ENCODE measurements at places on chromosomes 12 and 14.

- no peak for DNase-seq
Observed at GRCh38 chr12:121531356-121531750, 49.5 kb downstream of the KDM2B start.

DNA sequence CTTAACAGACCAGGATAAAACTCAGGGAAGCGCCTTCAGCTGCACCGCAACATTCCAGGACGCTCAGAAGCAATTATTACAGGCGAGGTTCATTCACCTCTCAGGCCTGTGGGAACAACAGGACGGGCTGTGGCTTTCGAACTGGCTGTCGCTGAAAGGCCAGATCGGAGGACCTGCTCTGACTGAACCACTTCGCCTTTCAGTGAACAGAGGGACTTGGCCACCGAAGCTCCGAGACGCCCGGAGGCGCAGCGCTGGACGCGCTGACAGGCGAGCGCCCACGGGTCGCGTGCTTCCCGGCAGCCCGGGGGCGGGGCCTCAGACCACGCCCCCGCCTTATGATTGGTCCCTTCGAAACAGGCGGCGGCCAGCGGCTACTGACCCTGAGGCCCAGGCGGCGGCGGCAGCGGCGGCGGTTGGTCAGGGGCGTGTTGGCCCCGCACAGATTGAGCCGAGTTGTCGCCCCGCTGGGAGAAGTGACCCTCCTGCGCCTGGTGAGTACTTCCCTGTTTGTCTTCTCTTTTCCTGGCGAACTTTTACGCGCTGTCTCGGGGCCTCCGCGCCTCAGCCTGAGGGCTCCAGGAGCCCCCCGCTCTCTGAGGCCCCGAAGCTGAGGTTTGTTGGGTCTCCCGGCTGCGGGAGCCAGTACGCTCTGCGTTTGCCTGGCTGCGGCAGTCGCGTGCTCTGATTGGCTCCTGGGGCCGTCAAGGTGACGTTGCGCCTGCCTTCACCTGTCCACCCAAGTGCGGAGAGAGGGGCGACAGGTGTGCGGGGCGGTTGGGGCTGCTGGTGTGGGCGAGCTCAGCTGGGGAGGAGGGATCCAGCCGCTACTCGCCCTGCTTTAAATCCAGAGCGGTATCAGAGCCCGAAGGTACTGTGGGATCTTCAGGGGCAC is at the start of gene GAS2L3:
GAS2L3 (plus strand) TSS at position 393 of the 895 bp plus-strand sequence. CDS start 21,221 bp downstream, outside the sequence.
- DNase-seq, result peak; percentile 91

GRCh38 chr14:100782516-100783320 is 43.2 kb upstream of the MEG3 start:
- DNase-seq, result no peak

- DNase-seq, result no peak
Observed at GRCh38 chr12:53196486-53196885, 10.6 kb downstream of the ITGB7 start.

DNA sequence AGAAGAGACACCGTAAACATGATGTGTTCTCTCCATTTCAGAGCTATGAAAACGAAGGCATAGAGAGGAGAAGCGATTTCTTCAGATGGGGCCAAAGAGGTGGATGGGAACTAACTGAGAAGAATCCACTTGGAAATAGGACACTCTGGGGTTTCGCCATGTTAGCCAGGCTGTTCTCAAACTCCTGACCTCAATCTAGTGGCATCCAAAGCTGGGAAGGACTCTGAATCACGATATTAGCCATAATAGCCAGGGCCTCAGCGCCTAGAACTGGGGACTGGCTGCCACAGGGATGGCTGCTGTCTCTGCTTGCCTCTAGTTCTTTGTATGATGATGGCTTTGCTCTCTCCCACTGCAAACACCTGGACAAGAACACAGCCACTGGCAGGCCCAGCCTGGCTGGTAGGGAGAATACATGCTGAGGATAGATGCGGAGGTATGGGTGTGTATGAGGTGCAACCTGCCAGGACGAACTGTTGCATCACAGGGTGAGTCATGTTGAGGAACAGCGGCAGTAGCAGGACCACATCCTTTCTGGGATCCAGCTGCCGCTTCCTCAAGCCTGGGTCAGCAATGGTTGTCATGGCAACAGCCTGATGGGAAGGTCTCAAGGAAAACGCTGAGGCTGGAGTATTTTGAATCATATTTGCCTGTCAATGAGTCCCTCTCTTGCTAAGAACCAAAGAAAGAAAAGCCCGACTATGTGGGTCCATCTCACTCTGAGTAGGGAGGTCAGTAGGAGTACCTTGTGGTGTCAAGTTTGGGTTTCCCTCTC is 31.1 kb downstream of the CCDC177 start:
- peak; percentile 35 for DNase-seq

DNA sequence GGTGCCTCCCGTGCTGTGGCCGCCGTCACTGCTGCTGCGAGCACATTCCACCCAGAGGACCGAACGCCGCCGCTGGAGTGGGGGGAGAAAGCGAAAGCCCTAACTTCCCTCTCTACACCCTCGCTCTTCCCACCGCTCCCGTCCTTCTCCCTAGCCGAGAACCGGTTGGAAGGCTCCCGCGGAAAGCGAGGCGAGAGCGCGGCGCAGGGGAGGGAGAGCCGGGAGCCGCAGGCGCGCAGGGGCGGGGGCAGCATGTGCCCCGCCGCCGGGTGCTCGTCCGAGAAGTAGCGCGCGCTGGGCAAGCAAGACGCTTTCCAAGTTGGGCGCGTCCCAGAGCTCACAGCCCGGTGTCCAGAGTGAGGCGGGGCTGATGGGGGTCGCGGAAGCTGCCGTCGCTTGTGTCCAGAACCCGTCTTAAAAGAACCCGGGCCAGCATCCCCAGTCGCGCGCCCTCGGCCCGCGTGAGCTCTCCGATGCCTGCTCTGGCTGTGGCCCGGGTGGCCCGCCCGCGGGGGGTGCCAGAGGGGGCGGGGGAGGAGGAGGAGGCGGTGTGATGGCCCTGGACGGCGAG is at the start of gene TRHDE:
TRHDE (plus strand) TSS at position 280 of the 571 bp plus-strand sequence; CDS start at position 554, 274 bp downstream.
- peak; percentile 7 for DNase-seq

DNA sequence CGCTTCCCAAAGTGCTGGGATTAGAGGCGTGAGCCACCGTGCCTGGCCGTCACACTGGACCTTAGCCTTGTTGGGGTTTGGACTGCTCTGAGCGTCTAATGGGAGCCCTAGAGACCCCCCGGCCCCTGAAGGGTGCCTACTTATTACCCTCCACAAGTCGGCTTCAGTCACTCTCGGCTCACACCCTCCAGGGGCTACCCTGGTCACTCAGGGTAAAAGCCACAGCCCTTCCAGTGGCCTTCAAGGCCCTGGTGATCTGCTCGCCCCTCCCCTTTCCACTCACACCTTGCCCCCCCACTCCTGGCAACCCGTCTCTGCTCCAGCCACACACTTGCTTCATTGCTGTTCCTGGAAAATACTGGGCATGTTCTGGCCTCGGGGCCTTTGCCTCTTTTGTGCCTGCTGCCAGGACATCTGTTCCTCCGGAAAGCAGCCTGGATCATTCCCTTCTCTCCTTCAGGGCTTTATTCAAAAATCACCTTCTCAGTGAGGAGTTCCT is 3.6 kb upstream of the MORN3 start:
- peak; percentile 51 for DNase-seq

GRCh38 chr14:87391066-87391465 is 601.9 kb downstream of the GALC start:
- DNase-seq, result no peak

DNA sequence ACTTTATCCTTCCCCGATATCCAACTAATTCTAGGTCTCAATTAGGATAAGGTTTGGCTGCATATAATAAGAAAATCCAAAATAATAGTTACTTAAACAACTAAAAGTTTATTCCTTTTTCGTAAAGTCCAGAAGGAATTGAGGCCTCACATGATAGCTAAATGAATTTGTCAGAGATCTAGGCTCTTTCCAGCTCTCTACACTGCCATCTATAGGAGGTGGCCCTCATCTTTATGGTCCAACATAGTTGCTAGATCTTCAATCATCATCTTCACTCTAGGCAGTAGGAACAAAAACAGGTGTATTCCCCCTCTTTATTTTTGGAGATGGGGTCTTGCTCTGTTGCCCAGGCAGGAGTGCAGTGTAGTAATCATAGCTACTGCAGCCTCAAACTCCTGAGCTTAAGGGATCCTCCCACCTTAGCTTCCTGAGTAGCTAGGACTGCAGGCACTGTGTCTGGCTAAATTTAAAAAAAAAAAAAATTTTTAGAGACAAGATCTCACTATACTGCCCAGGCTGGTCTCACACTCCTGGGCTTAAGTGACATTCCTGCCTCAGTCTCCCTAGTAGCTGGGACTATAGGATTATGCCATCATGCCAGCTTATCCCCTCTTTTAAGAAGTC is 46.5 kb upstream of the SAV1 start:
- no peak for DNase-seq

DNA sequence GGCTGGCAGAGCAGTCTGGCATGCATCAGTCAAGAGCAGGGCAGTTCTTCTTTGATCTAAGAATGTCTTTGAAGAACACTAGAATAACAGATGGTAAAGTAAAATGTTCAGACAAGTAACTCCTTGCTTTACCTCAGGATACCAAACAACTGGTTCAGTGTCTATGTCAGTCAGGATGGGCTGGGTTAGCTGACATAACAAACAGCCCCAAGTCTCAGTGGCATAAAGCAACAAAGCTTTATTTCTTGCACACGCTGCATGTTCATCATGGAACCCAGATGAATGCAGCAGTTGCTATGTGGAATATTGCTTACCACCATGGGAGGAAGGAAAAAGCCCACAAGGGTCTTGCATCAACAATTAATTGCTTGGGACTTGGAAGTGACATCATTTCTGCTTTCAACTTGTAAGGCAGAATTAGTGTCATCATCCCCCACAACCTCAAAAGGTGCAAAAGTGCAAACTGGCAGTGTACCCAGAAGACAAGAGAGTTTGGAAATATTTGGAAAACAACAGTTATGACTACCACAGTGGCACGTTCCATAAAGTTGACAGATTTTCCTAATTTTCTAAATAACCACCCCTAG is 21.2 kb downstream of the GPRC5D start:
- no peak for DNase-seq

GRCh38 chr14:33716921-33717320 is 234.0 kb downstream of the EGLN3 start:
- DNase-seq, result no peak

- no peak for DNase-seq
Observed at GRCh38 chr14:67461341-67461985, 27.1 kb downstream of the TMEM229B start.

DNA sequence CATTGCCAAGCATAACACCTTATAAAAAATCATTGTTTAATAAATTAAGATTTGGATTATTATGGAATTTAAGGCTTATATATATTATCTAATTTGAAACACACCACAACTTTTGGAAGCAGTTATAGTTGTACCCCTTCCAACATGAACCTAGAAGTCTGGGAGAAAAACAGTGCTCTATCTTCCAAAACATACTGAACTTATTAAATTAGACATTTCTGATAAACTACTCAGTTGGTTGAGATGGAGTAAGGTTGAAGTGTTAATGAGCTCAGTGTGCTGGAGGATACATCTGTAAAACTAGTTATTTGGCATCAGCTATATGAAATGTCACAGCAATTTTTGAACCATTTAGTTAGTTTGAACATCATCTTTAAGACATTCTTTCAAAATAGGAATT is 227.4 kb downstream of the ALX1 start:
- no peak for DNase-seq

GRCh38 chr12:119672194-119672593 is 4.3 kb downstream of the PRKAB1 start:
- no peak for DNase-seq

DNA sequence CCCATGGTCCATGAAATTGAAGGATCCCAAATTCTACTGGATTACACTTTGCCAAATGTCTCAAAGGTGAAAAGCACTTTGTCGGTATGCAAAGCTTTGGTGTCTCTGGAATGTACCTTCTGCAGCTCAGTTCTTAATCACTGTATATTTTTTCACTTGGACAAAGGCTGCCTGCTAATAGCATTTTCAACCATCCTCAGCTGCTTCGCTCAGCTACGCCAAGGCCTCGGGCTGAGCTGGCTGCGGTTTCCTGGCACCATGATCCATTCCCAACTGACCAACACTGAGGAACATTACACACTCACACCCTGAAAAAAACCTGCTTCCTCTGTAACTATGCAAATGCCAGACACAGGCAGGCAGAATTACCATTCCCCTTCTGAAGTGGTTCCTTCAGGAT is 335.2 kb downstream of the DPF3 start:
- DNase-seq, result no peak

DNA sequence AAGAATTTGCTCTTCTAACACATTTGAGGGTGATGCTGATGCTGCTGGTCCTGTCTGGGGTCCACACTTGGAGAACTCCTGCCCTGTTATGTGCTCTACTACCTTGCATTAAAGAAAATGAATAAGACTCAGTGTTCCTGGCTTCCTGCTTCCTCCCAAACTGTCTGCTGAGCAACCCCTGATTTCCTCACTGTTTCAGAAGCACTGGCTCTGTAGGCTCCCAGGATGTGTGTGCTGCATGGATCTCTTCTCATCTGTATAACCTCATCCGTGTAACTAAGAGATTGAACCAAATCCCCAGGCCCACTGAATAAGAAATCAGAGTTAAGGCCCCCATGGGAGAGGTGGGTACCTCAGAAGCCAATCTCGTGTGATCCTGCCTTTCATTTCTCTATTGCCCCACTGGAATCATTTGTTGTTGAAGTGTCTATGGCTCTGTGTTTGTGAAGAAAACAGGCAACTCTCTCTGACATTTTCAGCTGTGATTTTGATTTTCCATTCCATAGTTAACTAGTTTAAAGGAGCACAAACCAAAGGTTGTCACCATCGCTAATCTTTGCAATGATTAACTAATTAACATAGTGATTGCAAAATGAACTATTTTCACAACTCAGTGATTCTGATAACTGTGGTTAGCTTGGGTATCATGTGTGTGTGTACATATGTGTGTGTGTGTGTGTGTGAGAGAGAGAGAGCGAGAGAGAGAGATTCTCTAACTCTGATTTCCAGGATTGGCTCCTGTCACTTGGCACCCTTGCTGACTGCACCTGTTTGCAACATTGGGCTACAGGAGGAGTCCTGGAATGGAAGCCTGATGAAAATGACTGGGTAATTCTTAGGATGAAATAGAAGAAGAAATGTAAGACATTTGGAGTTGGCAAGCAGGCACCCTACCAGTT is 196.2 kb downstream of the SLC38A4 start:
- no peak for DNase-seq

GRCh38 chr12:11672256-11673191 is 23.1 kb downstream of the ETV6 start:
- DNase-seq, result no peak

GRCh38 chr12:95198914-95199313 is 18.4 kb downstream of the FGD6 start:
- no peak for DNase-seq

- no peak for DNase-seq
Observed at GRCh38 chr12:79858518-79858917, 76.4 kb downstream of the PPP1R12A start.

DNA sequence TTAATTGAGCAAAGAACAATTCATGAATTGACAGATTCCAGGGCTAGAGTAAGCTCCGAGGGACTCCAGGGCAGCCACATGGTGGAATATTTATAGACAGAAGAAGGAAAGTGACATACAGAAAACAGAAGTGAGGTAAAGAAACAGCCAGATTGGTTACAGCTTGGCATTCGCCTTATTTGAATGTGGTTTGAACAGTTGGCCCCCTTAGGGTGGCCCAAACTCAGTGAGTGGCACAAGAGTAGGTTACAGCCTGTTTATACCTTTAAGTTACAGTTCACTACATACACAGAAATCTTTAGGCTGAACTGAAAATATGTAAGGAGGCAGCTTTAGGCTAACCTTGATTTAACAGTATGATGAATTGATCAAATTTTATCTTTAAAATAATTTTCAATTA is 174.5 kb upstream of the CNOT2 start:
- no peak for DNase-seq
